Stimulated activated CD8-positive, alpha-beta memory T cell treated with anti-CD3 and anti-CD28 coated beads, Interleukin-2, amount 100 ng/mL, for 48 hours (primary cell): ENCODE measurements at places on chromosomes 5 and 9.

- DNase-seq = no peak
These were observed 202.1 kb downstream of the NXNL2 start for GRCh38 chr9:88737031-88737430.

DNA sequence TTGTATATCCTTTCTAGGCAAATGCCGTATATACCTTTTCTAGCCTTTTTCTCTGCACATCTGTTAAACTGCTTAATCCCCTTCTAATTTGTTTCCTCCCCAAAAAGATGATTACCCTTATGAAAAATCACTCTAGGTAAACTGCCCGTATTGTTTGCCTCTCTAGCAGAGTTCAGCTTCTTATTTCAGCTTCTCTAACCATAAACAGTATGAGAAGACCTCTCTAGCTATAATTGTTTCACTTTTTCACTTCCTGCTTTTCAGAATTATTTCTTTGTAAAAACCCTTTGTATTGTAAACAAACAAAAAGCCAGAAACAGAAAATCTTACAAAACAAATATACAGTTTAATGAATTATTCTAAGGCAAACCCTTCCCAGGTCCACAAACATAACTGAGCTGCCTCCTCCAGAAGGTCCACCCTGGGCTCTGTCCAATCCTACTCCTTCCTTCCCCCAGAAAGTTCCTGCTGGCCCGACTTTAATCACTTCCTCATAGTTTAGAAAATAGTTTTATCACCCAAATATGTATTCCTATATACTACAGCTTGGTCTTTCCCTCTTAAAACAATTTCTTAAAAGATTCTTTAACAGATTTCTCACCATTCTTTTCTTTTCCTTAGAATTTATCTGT is 158.1 kb downstream of the FGF1 start:
- no peak for DNase-seq

DNA sequence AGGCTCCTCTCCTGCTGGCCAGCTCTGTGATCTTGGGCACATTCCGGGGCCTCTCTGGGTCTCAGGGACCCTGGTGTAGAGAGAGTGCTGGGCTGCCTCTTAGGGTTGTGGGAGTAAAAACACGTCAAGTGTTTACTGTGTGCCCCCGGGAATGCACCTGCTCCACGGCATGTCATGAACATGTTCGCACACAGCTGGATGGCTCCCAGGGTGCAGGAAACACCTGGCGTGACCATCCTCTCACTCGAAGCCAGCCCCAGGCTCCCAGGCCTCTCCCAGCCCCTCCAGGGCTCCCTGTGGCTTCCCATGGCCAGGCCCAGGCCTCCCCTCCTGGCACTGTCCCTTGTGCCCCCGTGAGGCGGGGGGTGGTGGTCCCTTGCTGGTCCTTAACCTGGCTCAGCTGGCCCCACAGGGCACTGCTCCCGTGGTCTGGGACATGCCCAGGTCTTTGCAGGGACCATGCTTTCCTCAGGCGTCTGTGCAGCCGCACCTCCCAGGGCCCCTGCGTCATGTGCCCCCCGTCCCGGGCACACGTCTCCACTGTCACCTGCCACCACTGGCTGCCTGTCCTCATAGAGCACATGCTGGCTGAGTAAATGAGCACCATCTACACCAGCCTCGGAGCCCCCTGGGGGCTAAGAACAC is 44.9 kb downstream of the SLC6A3 start:
- DNase-seq = no peak

- no peak for DNase-seq
These were observed 6.6 kb upstream of the PTPN3 start for GRCh38 chr9:109504689-109505088.

DNA sequence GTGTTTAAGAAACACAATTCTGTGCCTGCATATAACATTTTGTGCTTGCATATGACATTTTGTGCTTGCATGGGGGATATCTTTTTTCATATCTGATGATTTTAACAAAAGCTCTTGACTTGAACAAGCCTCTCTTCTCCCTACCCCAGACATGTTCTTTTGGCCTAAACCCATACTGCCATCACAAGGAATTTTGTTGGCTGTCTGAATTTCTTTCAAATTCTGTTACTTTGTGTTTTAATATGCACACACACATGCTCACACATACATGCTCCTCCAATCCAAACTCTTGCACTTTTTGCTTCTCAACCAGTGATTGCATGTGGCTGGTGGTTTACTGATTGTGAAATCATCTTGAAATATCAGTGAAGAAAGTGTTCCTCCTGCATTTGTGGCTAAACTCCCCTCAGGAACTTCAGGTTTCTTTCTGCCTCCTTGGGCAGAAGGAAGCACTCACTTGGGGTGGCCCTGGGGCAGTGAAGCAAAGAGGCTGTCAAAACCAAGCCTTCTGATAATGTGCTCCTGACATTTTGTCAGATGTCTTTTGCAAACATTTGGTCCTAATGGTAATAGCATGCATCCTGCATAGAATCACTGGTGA is 377.2 kb upstream of the KLF4 start:
- DNase-seq = no peak

DNA sequence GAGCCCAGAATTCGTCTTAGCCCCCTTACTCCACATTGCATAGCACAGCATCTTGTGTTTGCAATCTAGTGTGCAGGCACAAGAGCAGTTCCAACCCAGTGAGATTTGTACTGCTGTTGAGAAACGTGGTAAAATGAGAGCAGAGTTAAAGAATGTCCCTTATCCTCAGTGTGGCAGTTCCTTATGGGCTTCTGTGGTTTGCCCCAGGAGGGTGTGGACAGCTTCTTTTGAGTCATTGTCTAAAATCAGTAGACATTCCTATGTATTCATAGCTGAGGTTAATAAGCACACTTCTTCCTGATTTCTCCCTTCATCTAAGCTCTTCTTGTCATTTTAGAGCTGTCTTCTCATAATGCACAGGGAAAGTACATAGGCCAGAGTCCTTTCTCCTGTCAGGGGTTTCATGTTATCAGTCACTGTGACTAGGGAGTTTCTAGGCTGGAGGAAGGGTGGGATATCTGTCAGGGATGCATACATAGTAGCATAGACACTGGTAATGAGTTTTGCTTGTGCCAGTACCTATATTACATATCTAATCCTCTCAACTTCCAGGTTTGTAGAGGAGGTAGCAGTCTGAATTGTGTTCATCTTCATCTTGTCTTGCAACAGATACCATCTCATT is 2.0 kb upstream of the CAVIN4 start:
- no peak for DNase-seq

- DNase-seq = no peak
These were observed 90.9 kb upstream of the MTAP start for GRCh38 chr9:21711504-21711903.

DNA sequence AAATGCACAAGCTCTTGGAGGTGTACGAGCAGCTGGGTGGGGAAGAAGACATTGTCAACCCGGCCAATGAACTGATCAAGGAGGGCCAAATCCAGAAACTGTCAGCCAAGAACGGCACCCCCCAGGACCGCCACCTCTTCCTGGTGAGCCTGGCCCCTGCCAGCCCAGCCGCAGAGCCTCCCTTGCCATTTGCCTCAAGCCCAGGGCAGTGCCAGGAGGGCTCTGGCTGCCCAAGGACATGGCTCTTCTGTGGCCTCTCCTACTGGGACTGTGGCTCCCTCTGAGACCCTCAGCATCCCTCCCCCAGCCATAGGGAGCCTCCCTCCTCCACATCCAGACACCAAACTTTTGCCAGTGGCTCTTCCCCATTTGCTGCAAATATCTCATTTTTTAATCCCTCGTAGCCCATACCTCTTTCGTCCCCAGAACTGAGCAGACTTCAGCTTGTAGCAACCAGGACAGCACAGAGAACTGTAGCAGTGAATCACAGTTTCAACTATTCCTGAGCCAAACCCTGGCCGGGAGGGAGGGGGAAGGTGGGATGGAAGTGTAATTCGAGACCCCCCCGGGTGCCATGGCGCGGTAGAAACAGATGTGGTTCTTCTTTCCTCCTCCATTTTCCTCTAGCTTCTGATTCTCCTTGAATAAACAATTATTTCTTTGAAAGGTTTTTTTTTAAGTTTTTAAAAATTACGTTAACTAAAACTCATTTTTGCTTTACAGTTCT is 44.5 kb upstream of the SUSD3 start:
- no peak for DNase-seq

DNA sequence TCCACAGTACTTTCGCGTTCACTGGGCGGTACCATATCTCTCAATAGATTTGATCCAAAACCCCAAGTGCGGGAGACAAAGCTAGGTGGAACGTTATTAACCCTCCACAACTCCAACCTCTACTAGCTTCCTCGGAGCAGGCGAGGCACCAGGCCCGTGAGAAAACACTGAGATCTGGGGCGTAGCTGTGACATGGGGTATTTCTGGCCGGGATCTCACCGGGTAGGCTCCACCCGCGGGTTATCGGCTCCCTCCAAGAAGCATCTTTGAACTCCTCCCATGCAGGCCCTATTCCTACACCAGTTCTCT is 350 bp upstream of the SLC25A46 start:
- DNase-seq = no peak

DNA sequence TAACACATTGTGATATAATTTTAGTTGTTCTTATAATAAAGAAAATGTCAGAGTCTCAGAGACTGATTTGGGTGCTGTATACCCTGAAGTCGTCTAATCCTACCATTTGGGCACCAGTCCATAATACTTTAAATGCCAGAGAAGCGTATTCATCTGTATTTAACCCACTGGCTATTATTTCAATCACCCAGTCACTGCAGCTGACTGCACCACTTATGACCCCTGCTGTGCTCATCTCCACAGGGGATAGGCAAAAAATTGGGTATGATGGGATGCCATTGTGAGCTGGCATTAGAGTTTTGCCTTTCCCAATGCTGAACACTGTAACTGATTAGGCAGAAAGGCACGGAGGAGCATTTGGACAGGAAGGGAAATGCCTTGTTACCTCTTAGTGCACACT is 599.7 kb downstream of the CAAP1 start:
- no peak for DNase-seq

DNA sequence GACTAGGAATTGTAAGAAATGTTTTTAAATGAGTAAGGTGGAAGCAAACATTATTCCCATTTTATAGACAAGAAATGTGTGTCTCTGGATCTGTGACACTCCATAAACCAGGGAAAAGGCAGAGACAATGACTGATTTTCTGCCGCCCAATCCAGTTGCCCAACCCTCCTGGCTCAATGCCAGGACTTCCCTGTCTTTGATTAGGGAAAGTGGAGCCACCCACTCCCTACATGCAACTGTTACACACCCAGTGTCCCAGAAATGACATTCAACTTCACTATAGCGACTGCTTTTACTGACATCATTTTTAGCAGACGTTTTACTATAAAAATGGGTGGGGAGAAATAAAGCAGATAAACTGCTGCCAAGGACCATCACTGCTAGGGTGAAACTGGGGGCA is 79.7 kb downstream of the THBS4 start:
- DNase-seq = no peak

GRCh38 chr9:86041311-86041741 is 58.0 kb downstream of the GOLM1 start:
- DNase-seq = no peak

- no peak for DNase-seq
These were observed 261.2 kb upstream of the CLINT1 start for GRCh38 chr5:158119961-158120723.

GRCh38 chr5:176364765-176365350 is 429 bp upstream of the ARL10 start:
- no peak for DNase-seq

DNA sequence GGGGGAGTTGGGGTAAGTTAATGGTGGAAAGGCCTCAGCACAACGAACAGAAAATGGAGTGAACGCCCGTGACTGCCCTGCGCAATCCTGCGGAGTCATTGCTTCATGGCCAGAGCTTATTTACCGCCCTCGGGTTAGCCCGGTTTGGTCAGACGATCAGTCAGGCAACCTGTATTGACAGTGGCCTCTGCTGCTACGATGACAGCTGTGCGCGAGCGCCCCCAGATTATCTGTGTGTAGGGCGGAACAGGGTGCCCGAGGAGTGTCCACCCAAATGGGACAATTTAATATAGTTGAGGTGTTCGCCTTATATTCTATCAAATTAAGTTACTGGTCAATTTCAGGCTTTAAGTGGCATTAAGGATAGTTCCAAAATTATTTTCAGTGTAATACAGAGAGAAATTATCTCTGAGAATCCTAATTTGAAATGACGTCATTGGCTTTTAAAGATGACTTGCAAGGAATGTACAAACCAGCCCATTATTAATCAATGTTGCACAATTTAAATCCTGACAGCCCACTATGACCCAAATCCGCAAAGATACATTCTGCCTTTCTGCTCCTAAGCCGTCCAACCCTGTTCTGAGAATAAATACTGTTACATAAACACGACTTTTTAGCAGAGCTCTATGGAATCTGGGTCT is 879 bp upstream of the UBQLN1 start:
- DNase-seq = peak; percentile 46

DNA sequence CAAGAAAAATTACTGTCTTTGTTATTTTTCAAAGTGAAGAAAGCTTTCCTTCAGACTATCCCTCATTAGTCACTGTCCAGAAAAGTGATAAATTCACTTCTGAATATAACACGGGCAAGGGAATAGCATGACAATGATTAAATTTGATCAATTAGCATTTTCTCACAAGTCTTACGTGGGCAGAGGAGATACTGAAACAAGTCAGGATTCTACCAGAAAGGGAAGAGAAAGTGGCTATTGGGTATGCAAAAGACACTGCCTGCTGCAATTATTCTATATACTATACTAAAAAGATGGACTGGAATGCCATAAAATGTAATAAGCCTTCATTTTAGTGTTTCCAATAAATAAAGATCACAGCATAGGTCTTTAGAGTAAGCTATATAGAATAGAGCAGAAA is 7.4 kb downstream of the COX7C start:
- DNase-seq = no peak

DNA sequence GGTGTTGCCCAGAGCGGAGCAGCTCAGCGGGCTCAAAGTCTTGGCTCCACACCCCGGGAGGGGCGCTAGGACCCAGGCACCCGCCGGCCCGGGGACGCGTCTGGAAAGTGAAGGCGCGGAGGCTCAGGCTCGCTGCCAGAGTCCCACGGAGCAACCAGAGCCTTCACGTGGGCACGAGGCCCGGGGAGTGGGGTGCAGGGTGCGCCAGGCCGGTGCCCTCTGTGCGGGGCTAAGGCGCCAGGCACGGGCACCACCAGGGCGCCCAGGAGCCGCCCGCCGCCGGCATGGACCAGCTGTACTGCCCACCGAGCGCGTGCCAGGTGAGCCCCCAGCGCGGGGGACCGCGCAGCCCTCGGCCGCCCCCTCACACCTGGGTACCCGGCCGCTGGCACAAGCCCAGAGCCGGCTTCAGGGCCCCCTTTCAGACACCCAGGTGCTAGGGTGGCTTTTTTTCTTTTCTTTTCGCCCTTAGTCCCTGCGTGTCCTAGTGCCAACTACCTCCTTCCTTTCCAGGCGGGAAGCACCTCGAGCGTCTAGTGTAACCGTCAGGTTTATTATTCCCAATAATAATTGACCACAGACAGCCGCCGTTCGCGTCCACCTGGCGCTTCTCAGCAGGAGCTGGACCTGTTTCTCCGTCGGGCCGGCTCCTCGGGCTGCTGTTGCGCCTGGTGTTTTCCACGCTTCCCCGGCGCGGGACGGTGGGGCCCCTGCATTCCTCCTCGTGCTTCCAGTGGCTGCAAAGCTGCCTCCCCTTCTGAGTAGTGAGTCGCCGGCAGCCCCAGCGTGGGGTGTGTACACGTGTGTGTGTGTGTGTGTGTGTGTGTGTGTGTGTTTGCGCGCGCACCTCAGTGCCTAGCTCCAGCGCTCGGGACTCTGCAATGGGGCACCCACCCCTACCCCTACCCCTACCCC is 30.1 kb upstream of the PDE8B start:
- no peak for DNase-seq

- no peak for DNase-seq
These were observed 96.2 kb downstream of the OLFM1 start for GRCh38 chr9:135183528-135184180.

GRCh38 chr5:178347956-178348355 is 115.4 kb upstream of the PHYKPL start:
- DNase-seq = no peak

- DNase-seq = no peak
These were observed 35.7 kb downstream of the LMX1B start for GRCh38 chr9:126649477-126649876.
